GM12891 (cell line): ENCODE measurements at places on chromosomes 6 and 20.
A peak's percentile ranks its signal among the peaks of the same experiment; 100 is the strongest.

- DNase-seq, result no peak
These were observed 363.2 kb upstream of the MARCKS start for GRCh38 chr6:113493991-113494390.

- no peak for DNase-seq
These were observed 98.0 kb downstream of the SNAP25 start for GRCh38 chr20:10316582-10316981.

DNA sequence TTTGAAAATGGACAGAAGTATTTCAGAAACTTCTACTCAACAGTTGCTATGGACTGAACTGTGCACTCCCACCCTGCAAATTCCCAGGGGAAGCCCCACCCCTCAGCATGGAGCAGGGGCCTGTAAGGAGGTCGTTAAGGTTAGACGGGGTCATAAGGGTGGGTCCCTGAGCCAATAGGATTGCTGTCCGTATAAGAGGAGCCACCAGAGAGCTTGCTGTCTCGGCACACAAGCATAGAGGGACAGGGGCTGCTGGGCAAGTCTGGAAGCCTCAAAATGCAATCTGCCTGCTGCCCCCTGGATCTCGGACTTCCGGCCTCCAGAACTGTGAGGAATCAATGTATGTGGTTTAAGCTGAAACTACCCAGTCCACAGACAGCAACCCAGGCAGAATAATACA is 37.4 kb upstream of the AFDN start:
- no peak for DNase-seq

GRCh38 chr6:82619573-82619972 is 256.0 kb downstream of the TPBG start:
- DNase-seq, result no peak

DNA sequence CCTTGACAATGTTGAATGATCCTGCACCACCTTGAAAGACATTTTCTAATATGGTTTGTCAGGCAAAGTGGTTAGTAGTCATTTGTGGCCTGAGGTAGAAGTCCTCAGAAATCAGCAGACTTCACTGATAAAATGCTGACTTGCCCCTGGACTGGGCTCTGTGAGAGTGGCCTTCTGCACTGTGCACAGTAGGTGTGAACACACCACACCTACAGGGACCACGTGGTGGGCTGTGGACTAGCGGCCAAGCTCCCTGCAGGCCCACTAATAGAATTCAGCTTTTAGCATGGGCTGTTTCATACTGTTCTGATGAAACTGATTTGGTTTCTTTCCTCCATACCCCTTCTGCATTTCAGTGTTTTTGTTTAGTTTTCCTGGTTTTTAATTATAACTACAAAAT is 7.3 kb downstream of the BPHL start:
- no peak for DNase-seq

DNA sequence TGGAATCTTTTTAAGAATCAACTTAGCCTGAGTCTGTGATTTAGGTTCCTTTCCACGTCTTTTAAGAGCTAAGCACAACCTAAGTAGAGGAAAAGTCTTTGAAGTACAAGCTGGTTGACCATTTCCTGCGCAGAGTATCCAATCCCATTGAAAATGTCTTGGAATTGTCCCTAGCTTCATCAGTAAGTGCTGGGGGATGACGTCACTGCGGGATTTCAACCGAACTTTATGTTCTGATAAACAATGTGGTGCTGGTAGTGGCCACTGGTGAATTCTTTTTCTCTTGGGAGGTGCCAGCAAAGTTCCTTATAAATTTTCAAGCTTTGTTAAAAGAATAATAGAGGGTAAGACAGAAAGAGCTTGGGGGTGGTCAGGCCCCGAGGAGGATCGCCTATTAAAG is 69.2 kb downstream of the PDE7B start:
- no peak for DNase-seq

GRCh38 chr6:100247123-100247522 is 217.6 kb downstream of the SIM1 start:
- DNase-seq, result no peak

GRCh38 chr6:119830069-119830468 is 480.5 kb upstream of the MAN1A1 start:
- DNase-seq, result no peak

DNA sequence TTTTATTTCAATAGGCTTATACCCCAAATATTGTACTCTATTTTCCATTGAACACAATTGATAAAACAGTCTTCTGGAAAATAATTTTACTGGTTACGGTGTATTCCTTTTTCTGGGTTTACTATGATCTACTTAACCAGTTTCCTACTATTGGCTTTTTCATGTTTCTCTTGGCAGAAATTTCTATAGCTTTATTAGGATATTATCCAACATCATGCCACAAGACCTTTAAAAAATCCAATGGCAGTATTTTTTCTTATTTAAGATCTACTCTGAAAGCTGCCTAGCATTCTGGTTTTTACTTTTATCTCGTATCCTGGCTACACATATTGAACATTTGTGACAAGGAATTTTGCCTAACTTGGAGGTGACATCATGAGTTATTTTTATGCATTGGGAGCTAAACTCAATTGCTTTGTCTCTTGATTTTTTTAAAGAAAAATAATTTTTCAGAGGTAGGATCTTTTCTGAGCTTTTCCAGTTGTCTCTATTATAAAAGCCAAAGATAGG is 45.5 kb downstream of the SLC9A8 start:
- no peak for DNase-seq

DNA sequence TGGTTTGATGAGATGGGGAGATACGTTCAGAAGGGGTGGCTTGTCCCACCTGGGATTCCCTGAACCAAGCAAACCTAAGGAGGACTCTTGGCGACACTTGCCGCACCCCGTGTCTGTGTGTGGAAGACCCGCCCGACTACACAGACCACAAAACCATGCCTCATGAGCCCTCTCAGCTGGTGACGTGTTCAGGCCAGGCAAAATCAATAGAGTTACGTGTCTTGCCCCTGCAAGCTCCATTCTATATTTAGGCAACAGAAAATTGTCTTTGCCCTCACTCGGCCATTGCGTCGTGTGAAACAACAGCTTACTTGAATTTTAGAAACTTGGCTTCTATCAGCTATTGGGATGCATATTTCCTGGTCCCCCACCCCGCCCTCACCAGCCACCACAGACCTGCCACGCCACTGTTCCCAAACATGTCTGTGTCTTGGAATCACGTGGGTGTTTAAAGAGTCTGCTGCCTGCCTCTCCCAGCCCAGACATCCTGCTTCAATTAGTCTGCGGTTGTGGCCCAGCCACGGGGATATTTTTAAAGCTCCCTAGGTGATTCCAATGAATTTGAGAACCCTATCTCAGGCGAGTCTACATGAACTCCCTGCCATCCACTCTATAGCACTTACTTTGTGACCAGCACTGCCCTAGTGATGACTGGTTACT is 279.2 kb upstream of the EXOC2 start:
- DNase-seq, result no peak

DNA sequence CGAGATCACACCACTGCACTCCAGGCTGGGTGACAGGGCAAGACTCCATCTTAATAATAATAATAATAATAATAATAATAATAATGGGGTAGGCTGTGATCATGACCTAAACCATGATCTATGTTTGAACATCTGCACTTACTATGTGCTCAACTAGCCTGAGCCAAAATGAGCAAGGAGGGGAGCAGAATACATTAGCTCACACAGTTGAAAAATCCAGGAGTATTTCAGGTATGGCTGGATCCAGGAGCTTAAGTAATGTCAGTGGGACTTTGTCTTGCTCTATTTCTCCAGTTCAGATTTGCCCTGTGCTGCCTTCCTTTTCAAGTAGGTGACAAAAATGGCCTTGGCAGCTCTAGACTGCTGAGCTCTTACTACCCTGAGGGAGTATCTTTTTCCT is 32.7 kb upstream of the SLC9A8 start:
- no peak for DNase-seq

GRCh38 chr6:1348675-1349074 is 36.8 kb downstream of the FOXQ1 start:
- DNase-seq, result no peak

- peak; percentile 71 for DNase-seq
These were observed 590 bp downstream of the SLCO4A1 start for GRCh38 chr20:62642666-62643520.

GRCh38 chr6:21109391-21110178 is 484.0 kb upstream of the SOX4 start:
- DNase-seq, result no peak

GRCh38 chr6:49980898-49981297 is 11.5 kb upstream of the DEFB113 start:
- DNase-seq, result no peak

DNA sequence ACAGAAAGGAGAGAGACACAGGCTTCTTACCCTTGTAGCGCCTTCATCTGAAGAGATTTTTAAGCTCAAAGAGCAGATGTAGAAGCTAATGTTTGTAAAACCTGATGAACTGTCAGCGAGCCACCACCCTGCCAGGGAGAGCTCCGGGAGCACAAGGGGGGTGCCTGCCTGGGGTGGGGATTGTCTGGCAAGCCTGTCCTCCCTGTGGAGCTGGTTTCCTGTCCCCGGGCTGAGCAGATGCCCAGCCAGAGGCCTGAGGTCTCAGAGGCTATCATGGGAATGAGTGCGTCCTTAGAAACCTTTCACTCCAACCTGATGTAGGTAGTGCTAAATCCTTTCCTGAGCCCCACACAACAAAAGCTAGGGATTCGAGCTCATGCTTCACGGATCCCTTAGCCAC is 41.9 kb upstream of the NR2E1 start:
- no peak for DNase-seq

- DNase-seq, result no peak
These were observed 1084.8 kb upstream of the CITED2 start for GRCh38 chr6:140459209-140459608.

- DNase-seq, result no peak
These were observed 126.5 kb upstream of the QKI start for GRCh38 chr6:163288066-163288465.

DNA sequence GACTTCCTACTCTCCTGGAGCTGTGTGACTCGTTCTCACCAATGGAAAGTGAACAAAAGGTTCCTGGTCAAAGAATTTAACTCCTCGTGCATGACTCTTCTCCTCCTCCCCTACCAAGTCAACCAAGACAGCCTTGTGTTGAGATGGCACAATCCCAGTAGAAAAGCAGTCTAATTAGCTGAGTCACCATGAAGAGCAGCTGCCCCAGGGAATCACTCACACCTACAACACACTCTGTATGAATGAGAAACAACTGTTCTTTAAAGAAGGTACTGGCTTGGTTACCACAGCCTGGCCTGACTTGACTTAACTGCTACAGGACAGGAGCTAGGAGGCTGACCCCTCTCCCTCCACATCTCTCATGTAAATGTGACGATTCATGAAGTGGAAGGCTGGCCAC is 2.9 kb upstream of the HLA-DOB start:
- no peak for DNase-seq

DNA sequence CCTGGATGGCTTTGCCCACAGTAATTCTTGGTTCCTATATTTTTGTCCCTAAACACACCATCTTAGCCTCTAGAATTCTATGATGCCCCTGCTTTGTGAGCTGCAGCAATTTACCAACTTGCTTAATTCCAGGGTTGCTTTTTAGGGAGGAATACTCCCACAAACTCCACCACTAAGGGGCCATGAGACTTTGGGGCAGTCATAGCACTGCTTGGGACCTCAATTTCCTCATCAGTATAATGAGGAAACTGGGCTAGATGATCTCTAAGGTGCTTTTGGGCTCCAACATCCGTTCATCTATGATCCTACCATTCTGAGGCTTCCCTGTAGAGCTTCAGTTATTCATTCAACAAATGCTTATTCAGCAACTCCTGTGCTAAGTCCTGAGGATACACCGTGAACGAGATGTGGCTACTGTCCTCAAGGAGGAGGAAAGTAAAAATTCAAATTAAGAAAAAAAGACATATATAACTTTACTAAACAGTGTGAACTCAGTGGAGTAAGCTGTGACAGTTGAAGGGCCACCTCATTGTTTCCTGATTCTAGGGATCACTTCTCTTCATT is 75.3 kb downstream of the PRDM1 start:
- DNase-seq, result no peak

DNA sequence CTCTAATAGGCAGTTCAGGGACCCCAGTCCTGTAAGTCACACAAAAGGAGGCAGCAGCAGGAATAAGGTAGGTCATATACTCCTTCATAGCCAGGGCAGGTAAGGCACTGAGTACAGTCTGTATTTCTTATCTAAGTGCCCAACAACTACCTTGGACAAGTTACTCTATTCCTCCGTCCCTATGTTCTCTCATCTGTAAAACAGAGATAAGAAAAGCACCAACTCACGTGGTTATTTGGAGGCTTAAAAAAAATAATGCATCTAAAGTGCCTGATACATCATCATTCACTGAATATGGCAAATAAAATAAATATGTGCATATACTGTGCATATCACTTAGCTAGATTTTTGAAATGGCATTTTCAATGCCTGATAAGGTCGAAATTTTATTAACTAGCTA is 298.1 kb upstream of the CDYL start:
- no peak for DNase-seq

DNA sequence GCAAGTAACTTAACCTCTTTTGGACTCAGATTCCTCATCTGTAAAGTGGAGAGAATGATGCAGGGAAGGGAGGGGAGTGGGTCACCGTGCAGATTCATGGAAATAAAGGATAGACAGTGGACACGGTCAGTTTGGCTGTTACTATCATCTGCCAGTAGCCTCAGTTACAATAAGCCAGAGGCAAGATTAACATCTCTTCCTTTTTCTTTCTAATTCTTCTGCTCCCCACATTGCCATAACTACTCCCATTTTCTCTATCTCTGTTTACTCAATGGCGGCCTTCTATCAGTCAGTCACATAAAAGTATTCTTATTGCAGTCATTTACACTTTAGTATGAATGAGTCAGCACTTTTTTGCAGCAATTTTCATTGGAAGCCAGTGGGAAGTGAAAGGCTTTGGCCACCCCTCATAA is 49.2 kb downstream of the PPP1R16B start:
- no peak for DNase-seq

GRCh38 chr20:62104791-62105345 is 17.4 kb upstream of the LSM14B start:
- DNase-seq, result no peak

DNA sequence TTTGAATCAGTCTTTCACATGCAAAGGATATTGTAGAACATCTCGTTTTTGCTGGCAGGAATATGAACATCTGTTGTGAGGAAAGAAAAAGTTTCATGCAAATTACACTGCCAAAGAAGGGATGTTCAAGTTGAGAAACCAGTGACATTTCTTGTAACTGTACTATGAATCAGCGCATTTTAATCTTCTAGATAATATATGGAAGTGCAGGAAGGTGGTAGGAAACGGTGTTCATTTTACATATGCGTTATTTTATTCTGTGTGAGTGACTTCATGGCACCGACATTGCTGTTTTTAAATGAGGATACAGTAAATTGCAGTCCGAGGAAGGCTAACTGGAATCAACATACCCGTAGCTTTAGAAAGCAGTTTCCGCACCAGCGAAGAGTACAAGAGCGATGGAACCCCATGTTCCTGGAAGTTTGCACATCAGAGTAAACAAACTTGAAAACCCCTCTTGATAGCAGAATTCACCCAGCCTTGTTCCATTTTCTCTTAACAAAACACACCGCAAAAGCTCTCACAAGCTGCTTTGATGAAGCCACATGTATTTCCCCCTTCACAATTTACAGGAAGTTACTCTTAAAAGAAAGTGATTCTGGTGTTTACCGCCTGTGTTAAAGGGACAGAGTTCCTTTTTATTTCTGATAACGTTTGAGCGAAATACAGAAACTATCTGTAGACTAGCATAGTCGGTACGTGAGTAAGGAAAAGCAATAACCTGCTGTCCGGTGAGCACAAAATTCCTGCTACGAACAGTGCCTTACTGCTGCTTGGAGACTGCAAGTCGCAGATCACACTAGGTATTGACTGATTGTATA is 11.5 kb downstream of the PRDM1 start:
- DNase-seq, result no peak
